Stimulated activated CD4-positive, alpha-beta T cell treated with anti-CD3 and anti-CD28 coated beads, Interleukin-2, amount 100 ng/mL, for 24 hours (primary cell): ENCODE measurements at places on chromosomes 5 and 9.
A peak's percentile ranks its signal among the peaks of the same experiment; 100 is the strongest.

- peak; percentile 70 for DNase-seq
Measured at GRCh38 chr9:32968101-32969011, 33.1 kb downstream of the APTX start.

- DNase-seq, result no peak
Measured at GRCh38 chr5:127702434-127702833, 757 bp upstream of the CCDC192 start.

DNA sequence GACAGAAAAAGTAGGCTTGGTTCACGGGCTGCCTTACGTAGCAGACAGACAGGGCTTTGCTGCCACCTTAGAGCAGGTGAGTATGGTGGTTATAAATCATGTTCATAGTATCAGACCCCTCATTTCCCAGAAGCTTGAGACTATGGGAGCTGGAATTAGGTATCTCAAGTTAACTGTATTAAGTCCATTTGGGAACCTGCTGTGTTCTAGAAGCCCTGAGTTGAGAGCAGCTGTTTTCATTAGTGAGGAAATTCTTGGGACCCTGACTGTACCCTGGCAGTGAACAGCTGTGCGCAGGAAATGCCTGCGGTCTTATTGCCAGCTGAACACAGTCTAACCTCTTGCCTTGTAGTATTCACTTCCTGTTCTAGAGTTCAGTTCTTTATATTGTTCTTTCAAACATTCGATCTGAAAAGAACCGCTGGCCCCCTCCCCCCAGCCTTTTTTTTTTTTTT, 29.8 kb downstream of the UGCG start:
- peak; percentile 37 for DNase-seq

GRCh38 chr9:5085993-5086392, 99.4 kb downstream of the INSL6 start:
- DNase-seq, result no peak

DNA sequence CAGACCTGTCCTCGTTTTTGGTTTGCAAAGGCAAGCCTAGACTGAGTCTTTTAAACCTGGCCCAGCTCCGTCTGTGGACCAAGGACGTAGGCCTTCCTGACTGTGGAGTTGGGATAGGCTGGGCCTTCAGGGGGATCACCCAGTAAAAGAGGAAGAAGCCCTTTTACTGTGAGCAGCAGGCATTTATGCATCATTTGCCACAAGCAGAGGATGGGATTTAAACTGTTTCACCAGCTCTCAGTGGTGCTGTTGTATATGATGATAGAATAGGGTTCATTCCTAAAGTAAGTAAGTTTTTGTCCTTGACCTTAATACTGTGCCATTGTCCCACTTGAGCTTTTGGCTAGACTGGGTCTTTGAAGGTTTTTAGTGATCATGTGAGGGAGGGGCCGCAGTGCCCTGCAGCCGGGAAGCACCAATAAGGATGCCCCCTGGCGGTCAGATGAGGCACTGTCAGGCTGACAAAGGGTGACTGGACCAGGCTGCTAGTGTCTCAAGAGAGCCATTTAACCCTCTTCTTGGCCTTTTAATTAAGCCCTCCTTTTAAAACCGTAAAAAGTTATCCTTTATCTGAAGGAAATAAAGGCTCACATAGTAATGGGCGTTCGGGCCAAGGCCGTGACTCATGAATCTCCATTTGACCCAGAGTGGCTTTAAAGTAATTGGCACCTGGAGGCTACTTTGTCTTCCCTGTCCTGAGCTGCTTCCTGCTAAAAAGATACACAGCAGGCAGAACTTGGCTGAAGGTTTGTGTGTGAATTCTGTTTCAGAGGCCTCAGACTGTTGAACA, 74.0 kb downstream of the UBAP1 start:
- DNase-seq, result peak; percentile 63

- DNase-seq, result no peak
Measured at GRCh38 chr9:13568405-13568804, 288.9 kb upstream of the MPDZ start.

- peak; percentile 43 for DNase-seq
Measured at GRCh38 chr9:34493972-34494535, 28.7 kb downstream of the ENHO start.

DNA sequence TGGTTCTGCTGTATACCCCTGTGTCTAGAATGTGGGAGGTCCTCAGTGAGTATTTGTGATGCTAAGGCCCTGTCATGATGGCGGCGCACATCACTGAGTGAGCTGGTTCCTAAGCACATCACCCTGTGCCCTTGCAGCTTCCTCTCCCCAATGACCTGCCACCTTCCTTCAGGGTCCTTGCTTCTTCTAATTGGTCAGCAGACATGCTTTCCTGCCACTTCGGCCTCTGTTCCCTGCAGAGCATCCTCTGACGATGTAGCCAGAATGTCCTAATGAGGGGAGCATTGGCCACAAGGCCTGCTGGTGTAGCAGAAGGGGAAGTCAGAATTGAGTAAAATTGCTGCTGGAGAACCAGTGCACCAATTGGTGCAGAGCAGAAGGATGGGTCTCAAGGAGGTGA, 31.1 kb upstream of the ANGPTL2 start:
- no peak for DNase-seq

- DNase-seq, result no peak
Measured at GRCh38 chr5:40603378-40603777, 76.3 kb upstream of the PTGER4 start.

- DNase-seq, result no peak
Measured at GRCh38 chr9:34341659-34342295, 12.4 kb downstream of the NUDT2 start.
